Hindlimb muscle (tissue), 1 donor: ENCODE measurements at places on chromosomes 3 and 15. TPM values are rescaled to one million over a fixed set of nuclear protein-coding genes. Genes with fewer than 3 reads are reported as not detected.

- DNase-seq = no peak
Observed at GRCh38 chr15:100951965-100952364, 32.8 kb downstream of the LRRK1 start.

DNA sequence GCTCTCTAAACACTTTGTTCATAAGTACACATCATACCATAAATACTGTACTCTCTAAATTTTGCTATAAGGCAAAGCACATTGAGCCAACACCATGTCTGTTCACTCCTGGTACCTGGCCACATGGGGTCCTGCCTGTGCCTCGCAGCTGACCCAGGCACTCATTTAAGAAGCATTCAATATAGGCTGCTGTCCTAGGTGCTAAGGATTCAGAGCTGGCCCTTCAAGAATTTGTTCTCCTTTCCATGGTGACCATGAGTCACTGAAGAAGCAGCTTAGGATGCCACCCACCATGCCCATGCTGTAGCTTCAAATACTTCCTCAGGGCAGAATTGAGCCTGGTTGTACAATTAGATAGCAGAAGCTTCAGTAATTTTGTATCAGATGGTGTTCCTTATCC, 119.2 kb upstream of the ZBED2 start:
- no peak for DNase-seq

GRCh38 chr15:68518785-68519430, 59.9 kb upstream of the CORO2B start:
- no peak for DNase-seq

GRCh38 chr3:14374444-14374883, 27.9 kb upstream of the SLC6A6 start:
- no peak for DNase-seq

DNA sequence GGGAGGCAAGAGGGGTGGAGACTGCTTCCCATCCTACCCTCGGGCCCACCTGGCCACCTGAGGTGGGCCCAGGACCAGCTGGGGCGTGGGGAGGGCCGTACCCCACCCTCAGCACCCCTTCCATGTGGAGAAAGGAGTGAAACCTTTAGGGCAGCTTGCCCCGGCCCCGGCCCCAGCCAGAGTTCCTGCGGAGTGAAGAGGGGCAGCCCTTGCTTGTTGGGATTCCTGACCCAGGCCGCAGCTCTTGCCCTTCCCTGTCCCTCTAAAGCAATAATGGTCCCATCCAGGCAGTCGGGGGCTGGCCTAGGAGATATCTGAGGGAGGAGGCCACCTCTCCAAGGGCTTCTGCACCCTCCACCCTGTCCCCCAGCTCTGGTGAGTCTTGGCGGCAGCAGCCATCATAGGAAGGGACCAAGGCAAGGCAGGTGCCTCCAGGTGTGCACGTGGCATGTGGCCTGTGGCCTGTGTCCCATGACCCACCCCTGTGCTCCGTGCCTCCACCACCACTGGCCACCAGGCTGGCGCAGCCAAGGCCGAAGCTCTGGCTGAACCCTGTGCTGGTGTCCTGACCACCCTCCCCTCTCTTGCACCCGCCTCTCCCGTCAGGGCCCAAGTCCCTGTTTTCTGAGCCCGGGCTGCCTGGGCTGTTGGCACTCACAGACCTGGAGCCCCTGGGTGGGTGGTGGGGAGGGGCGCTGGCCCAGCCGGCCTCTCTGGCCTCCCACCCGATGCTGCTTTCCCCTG, 2.2 kb upstream of the FES start:
- no peak for DNase-seq

Gene TMED3
- 28.4 TPM for polyA plus RNA-seq

- no peak for DNase-seq
Observed at GRCh38 chr3:86152620-86153019, 838.3 kb downstream of the VGLL3 start.

GRCh38 chr3:9244495-9245183, 4.8 kb downstream of the SRGAP3 start:
- DNase-seq = no peak

- DNase-seq = no peak
Observed at GRCh38 chr3:100910986-100911385, 82.2 kb downstream of the ABI3BP start.
